Heart right ventricle (tissue), 16 donors: ENCODE measurements at places on chromosomes 16 and 17. TPM values are rescaled to one million over a fixed set of nuclear protein-coding genes. Genes with fewer than 3 reads are reported as not detected.

SRCIN1 gene
- total RNA-seq: 0.44 TPM

KRTAP1-5 gene
- total RNA-seq: not detected

CRAMP1 gene
- total RNA-seq: 9.5 TPM

ZNF385C gene
- total RNA-seq: 0.30 TPM

AGRP gene
- total RNA-seq: not detected

EVPLL gene
- not detected for total RNA-seq

DNA sequence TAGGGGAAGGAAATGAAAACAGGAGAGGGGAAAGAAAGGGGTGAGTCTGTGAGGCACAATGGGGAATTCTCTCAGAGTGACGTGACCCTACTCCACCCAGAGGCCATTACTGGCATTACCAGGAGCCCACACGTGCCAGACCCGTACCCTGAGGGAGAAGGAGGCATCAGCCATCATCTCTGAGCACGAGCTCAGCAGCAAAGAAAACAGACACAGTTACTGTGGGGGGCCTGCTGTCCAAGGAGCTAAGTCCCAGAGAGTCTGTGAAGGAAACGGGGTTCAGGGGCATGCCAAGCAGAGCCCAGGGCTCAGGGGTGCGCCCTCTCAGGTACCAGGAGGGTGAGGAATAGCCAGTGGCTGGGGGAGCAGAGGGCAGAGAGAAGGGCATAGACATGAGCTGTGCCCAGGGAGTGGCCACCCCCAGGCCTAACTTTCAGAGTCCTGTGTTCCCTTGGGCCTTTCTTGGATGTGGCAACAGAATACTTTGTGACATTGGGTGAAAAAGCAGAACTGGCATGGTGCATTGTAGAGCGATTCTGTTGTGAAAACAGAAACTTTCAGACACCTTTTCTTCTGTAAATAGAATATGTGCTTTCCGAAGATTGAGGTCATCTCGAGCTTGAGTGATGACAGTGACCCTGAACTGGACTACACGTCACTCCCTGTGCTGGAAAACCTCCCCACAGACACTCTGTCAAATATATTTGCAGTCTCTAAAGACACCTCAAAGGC, 11.3 kb downstream of the TAF1C start:
- no peak for DNase-seq
- H3K4me1 ChIP-seq: peaks cover 56% of the 10 kb centered on the region
- peaks cover 28% of the 10 kb centered on the region for H3K36me3 ChIP-seq
- no peaks in the 10 kb centered on the region for H3K27me3 ChIP-seq

GRCh38 chr17:18182110-18182977, 1.3 kb upstream of the ALKBH5 start:
- peak overlapping the region; percentile 96 for H3K27ac ChIP-seq
- DNase-seq: peak; percentile 38
- peaks cover 43% of the 10 kb centered on the region for H3K4me1 ChIP-seq
- no peaks in the 10 kb centered on the region for H3K27me3 ChIP-seq
- H3K36me3 ChIP-seq: no peaks in the 10 kb centered on the region

DNA sequence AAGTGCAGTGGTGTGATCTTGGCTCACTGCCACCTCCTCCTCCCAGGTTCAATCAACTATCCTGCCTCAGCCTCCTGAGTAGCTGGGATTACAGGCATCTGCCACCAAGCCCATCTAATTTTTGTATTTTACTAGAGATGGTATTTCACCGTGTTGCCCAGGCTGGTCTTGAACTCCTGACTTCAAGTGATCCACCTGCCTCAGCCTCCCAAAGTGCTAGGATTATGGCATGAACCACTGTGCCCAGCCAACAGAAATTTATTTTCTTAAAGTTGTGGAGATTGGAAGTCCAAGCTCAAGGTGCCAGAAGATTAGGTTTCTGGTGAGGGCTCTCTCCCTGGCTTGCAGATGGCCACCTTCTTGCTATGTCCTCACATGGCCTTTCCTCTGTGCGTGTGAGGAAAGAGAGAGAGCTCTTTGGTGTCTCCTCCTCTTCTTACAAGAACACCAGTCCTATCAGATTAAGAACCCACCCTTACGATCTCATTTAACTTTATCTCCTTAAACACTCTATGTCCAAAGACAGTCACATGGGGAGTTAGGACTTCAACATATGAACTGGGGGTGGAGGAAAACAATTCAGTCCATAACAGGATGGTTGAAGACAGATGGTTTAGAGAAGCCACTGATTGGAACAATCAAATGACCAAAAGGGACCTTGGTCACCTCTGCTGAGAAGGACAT, 31.8 kb downstream of the C16orf82 start:
- H3K27me3 ChIP-seq: no peaks in the 10 kb centered on the region
- no peaks in the 10 kb centered on the region for H3K36me3 ChIP-seq
- H3K27ac ChIP-seq: peak overlapping the region; percentile 13
- no peak overlapping the region for H3K4me3 ChIP-seq

DNA sequence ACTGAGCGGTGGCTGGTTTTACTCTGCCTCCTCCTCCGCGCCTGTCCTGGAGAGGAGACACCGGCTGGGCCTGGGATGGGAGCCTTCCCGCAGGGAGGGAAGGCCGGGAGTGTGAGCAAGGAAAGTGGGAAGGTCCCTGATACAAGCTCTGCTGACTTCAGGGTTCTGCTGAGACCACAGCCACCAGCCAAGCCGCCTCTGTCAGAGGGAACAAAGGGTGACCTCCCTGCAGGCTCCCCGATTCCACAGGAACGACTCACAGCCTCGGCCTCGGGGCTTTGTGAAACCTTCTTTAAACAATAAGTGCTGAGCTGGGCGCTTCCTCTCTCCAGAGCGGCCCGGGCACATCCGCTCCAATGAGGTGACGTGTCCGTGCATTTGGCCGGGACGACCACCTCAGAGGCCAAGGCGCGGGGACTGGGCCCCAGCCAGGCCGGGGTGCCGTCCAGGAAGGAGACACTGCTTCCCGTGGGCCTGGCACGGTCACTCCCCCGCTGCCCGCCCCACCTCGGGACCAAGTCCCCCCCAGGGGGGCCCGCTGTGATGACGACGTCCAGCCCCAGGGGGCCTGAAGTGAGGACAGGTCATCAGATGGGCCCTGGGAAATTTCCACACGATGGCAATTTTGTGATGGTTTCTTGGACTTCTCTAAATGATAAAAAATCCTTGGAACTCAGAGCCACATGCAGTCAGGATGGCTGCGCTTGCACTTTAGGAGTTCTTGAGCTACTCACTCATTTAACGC, 11.8 kb upstream of the CIBAR2 start:
- peaks cover 46% of the 10 kb centered on the region for H3K4me1 ChIP-seq
- H3K27me3 ChIP-seq: no peaks in the 10 kb centered on the region
- DNase-seq: peak; percentile 68
- H3K4me3 ChIP-seq: peak overlapping the region; percentile 15
- no peaks in the 10 kb centered on the region for H3K36me3 ChIP-seq

DNA sequence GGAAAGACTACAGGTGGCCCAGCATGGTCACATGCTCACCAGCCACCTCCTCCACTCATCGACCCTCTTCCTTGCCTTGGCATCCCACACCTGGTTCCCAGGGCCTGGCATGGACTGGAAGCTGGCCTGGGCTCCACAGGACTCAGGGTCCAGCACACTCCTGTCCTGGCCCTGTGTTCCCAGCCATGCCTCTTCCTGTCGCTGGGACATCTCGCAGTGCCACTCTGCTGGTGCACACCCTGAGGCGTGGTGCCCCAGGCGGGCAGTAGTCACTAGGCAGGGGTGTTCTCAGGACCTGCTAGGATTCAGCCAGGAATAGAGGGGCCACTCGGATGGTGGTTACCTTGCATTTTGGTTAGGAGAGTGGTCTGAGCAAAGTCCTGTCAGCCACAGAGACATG, 99.4 kb downstream of the AMFR start:
- H3K27ac ChIP-seq: no peak overlapping the region
- H3K4me1 ChIP-seq: no peaks in the 10 kb centered on the region
- no peak for DNase-seq
- H3K27me3 ChIP-seq: no peaks in the 10 kb centered on the region
- H3K4me3 ChIP-seq: no peak overlapping the region

- no peak overlapping the region for H3K27ac ChIP-seq
- H3K4me1 ChIP-seq: no peaks in the 10 kb centered on the region
- no peaks in the 10 kb centered on the region for H3K27me3 ChIP-seq
These were observed 8.8 kb upstream of the BIRC5 start for GRCh38 chr17:78205124-78205775.

DNA sequence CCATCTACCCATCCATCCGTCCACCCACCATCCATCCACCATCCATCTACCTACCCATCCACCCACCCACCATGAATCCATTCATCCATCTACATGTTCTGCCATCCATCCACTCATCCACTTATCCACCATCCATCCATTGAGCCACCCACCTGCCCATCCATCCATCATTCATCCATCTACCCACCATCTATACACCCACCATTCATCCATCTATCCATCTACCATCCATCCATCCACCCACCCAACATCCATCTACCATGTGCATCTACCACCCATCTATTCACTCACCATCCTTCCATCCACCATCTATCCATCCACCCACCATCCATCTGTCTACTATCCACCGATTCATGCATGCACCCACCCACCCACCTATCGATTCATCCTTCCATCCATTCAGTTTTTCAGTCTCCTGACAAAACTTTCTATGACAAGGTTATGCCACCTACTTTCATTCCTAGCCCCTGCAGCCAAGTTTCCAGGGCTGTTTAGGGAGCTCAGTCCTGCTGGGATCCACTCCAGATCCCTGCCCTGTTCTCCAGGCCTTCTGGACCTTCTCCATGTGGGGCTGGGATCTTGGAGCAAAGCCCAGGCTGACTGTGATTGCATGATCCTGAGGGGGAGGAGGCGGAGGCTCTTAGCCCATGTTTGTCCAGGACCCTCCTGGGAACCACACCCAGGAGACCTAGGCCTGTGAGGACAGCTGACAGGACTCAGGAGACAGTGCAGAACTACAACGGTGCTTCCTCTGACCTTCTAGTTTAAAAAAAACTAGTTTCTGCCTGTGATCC, 27.4 kb downstream of the BCO1 start:
- H3K27ac ChIP-seq: peak overlapping the region; percentile 58
- peak; percentile 84 for DNase-seq
- no peaks in the 10 kb centered on the region for H3K27me3 ChIP-seq
- H3K36me3 ChIP-seq: no peaks in the 10 kb centered on the region
- H3K4me1 ChIP-seq: peaks cover 14% of the 10 kb centered on the region

- H3K27me3 ChIP-seq: no peaks in the 10 kb centered on the region
- H3K36me3 ChIP-seq: no peaks in the 10 kb centered on the region
- DNase-seq: no peak
- no peak overlapping the region for H3K4me3 ChIP-seq
These were observed 14.2 kb downstream of the GAS7 start for GRCh38 chr17:10183931-10184930.

- no peak overlapping the region for H3K4me3 ChIP-seq
- H3K27ac ChIP-seq: no peak overlapping the region
- no peaks in the 10 kb centered on the region for H3K27me3 ChIP-seq
These were observed 31.4 kb downstream of the PDIA2 start for GRCh38 chr16:314351-314750.

GRCh38 chr16:80802902-80803301, 1.5 kb downstream of the CDYL2 start:
- no peaks in the 10 kb centered on the region for H3K27me3 ChIP-seq
- H3K27ac ChIP-seq: no peak overlapping the region
- DNase-seq: no peak
- H3K4me3 ChIP-seq: no peak overlapping the region

DNA sequence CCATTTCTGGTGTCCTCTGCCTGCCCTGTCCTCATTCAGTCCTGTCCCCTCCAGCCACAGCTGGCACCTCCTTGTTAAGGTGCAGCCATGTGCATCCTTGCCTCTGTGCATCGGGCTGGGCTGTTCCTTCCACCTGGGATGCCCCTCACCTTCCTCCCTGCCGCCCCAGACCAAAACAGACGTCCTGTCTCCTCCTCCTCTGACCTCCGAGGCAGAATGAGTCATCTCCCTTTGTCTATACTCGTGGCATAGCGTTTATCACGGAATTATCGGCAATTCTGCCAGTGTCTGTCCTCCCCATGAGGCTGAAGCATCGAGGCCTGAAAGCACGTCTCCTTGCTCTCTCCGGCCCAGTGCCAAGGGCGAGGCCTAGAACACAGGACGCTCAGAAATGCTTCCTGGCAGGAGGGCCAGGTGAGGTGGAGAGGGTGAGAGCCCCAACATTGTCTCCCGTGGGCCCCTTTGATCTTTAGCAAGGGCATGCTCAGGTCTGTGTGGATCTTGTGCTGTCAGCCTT, 4.6 kb downstream of the RAI1 start:
- no peak overlapping the region for H3K4me3 ChIP-seq
- H3K27me3 ChIP-seq: no peaks in the 10 kb centered on the region
- no peaks in the 10 kb centered on the region for H3K36me3 ChIP-seq
- peaks cover 26% of the 10 kb centered on the region for H3K4me1 ChIP-seq
- DNase-seq: no peak
- H3K27ac ChIP-seq: peak overlapping the region; percentile 74

DNA sequence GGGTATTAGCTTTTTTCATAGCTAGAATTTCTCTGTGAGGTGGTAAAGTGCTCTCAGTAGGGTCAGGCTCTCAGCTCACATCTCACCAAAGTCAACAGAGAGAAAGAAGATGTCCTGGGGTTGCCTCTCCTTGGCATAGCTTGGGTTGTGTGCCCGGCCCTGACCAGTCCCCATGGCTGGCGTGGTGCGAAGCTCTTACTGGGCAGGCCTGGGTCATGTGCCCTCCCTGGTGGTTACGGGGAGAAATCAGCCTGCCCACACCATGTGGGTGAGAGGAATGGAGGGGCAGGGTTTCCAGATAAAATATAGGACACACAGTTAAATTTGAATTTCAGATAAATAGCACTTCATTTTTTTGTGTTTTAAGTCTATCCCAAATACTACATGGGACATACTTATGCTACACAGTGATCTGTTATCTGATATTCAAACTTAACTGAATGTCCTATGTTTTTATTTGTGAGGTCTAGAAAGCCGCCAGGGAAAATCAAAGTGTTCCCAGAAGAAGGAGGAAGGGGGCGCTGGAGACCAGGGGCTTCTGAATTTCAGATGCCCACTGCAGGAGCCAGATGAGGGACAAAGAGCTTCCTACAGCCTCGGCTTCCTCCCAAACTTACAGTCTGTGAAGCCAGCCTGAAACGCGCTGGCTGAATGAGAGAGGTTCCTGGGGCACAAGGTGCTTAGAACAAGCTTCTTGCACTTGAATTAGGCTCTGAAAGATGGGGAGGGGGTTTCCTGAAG, 45.4 kb downstream of the NKD1 start:
- no peaks in the 10 kb centered on the region for H3K27me3 ChIP-seq
- H3K36me3 ChIP-seq: no peaks in the 10 kb centered on the region
- no peak overlapping the region for H3K27ac ChIP-seq
- no peak overlapping the region for H3K4me3 ChIP-seq

DNA sequence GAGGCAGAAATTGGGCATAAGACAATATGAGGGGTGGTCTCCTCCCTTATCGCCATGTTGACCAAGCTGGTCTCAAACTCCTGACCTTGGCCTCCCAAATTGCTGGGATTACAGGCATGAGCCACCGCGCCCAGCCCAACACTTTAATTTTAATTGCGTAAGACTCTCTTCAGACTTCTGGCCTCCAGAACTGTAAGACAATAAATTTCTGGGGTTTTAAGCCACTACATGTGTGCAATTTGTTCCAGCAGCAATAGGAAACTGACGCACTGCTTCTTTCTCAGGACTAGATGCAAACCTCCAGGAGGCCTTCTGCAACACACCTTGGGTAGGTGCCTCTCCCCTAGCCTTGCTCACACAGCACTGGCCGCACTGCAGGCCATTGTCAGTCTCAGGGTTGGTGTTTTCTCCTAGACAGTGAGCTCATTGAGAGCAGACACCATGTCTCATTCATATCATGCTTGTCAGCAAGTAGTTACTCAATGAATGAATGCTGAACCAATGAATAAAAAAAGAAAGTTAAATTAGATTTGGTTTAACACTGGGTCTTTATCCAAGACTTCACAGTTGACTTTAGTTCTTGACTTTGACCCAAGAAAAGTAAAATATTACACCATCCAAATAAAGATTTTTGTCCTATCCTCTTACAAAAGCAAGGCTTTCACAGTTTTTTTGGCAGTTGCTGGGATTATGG, 5.5 kb upstream of the ACSF2 start:
- H3K27me3 ChIP-seq: no peaks in the 10 kb centered on the region
- H3K4me1 ChIP-seq: peaks cover 18% of the 10 kb centered on the region
- H3K4me3 ChIP-seq: peak overlapping the region; percentile 38
- DNase-seq: no peak
- no peaks in the 10 kb centered on the region for H3K36me3 ChIP-seq
- H3K27ac ChIP-seq: peak overlapping the region; percentile 28
